ENCODE measurements at places on chromosomes 3 and 15.
A peak's percentile ranks its signal among the peaks of the same experiment; 100 is the strongest.

DNA sequence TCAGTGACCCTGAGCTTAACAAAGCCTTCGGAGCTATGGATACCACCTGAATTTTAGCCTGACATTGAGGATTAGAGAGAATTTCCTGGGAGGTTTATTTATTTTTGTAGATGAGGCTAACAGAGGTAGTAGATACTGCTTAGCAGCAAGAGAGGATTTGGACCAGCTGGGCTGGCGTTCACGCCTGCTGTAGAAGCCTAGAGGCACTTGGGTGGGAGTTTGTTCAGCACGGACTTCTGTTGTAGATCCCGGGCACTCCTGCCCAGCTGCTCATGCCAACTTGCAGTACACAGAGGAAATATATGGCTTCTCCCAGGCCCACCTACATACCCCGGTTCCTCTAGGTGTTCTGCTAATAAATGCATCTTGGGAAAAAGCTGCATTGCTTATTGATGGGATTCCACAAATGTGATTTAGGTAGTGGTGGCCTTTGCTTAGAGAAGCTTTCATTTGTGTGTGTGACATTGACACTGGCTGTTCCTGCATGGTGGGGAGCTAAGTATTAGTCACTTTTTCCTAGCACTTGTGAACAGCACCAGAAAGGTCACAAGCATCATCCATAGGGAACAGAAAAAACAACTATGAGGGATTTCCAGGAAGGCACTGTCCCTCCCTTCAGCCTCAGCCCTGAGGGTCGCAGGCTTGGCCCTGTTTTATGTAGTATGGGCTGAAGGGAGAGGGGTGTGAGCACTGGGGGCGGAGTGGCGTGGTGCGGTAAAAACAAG is 324.8 kb upstream of the LRRFIP2 start:
- H3K27me3 ChIP-seq, result peaks cover 20% of the 10 kb centered on the region
- no peak for DNase-seq
- no peaks in the 10 kb centered on the region for H3K36me3 ChIP-seq
- peaks cover 6% of the 10 kb centered on the region for H3K4me1 ChIP-seq

GRCh38 chr3:73575519-73575918 is 49.2 kb downstream of the PDZRN3 start:
- no peak overlapping the region for H3K27ac ChIP-seq
- DNase-seq, result no peak
- no peaks in the 10 kb centered on the region for H3K4me1 ChIP-seq
- peaks cover 27% of the 10 kb centered on the region for H3K27me3 ChIP-seq
- no peaks in the 10 kb centered on the region for H3K36me3 ChIP-seq

- no peak overlapping the region for H3K27ac ChIP-seq
- H3K4me1 ChIP-seq, result peaks cover 29% of the 10 kb centered on the region
- no peak overlapping the region for H3K4me3 ChIP-seq
- DNase-seq, result no peak
- H3K27me3 ChIP-seq, result peaks cover 33% of the 10 kb centered on the region
These were observed 55.8 kb upstream of the DGKG start for GRCh38 chr3:186417791-186418190.

DNA sequence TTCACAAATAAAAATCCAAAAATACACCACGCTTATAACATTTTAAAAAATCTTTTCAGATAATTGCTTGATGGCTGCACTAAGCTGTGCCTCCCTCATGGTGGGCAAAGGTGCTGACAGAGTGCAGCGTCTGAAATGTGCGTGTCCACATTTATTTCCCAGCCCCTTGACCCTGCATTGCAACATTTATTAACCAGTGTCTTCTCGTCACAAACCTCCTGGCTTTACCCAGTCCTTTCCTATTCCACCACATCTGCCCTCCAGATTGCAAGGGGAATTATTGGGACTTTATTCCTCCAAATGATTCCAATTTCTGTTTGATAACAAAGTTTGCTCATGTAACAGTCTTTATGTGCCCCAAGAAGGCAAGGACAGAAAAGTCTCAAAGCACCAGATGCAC is 5.5 kb downstream of the RASGRP1 start:
- peak overlapping the region; percentile 92 for H3K27ac ChIP-seq
- H3K36me3 ChIP-seq, result peaks cover 75% of the 10 kb centered on the region
- peaks cover 94% of the 10 kb centered on the region for H3K4me1 ChIP-seq
- peak overlapping the region; percentile 92 for H3K4me3 ChIP-seq

DNA sequence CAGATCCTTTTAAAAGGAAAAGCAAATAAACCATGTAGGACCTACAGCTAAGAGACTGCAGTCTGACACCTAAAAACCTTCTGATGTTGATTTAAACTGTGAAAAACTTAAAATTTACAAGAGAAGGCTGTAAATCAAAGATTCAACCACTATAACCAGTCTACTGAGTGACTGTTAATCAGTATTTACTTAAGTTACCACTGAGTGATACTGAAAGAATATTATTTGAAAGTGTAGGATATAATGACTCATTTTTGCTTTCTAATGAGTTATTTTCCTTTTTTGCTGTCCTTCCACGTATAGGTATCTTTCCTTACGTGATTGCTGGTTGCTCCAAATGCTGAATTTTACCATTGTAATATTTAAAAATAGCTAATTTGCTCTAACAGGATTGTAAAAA is 44.6 kb downstream of the RFX7 start:
- H3K4me3 ChIP-seq, result no peak overlapping the region
- no peak for DNase-seq
- no peaks in the 10 kb centered on the region for H3K36me3 ChIP-seq
- H3K4me1 ChIP-seq, result peaks cover 48% of the 10 kb centered on the region
- H3K27ac ChIP-seq, result no peak overlapping the region
- no peaks in the 10 kb centered on the region for H3K27me3 ChIP-seq

DNA sequence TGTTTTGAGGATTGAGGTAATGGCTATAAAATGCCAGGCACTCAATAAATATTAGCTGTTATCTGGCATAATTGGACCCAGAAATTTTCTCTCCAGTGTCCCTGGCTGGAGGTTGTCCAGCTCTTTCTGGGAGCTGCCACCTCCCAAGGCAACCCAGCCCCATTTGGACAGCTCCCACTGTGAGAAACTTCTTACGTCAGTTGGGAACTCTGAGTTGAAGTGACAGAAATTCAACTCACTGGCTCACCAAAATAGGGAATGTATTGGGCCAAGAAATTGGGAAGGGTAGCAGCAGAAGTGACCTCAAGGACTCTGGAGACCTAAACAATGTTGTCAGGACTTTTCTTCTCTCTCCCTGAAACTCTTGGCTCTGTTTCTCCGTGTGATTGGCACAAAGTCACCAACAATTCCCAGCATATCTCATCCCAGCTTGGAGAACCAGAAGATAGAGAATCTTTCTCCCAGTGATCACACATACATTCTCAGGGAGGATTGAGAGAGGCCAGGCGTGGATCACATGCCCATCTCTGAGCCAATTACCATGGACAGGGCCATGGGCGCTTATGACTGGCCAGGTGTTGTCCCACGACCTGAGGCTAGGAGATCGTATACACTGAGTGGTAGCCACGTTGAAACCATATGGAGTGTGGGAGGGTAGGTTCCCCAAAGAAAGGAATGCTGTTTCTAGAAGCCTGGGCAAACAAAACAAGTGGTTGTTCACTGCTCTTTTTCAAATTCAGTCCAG is 22.5 kb upstream of the HCN4 start:
- H3K27me3 ChIP-seq, result peaks cover 22% of the 10 kb centered on the region
- H3K4me1 ChIP-seq, result no peaks in the 10 kb centered on the region
- DNase-seq, result no peak
- H3K36me3 ChIP-seq, result no peaks in the 10 kb centered on the region
- H3K27ac ChIP-seq, result no peak overlapping the region

- H3K4me1 ChIP-seq, result peaks cover 16% of the 10 kb centered on the region
- H3K27me3 ChIP-seq, result no peaks in the 10 kb centered on the region
- no peak for DNase-seq
- H3K36me3 ChIP-seq, result peaks cover 11% of the 10 kb centered on the region
These were observed 82.4 kb upstream of the STT3B start for GRCh38 chr3:31450345-31450744.

Data from activated naive CD8-positive, alpha-beta T cell treated with anti-CD3 and anti-CD28 coated beads, Interleukin-2, amount 50 U/mL, for 24 hours (primary cell).